Stimulated activated CD8-positive, alpha-beta memory T cell treated with anti-CD3 and anti-CD28 coated beads, Interleukin-7, amount 100 ng/mL, for 1 hour (primary cell): ENCODE measurements at places on chromosomes 5 and 9.

GRCh38 chr9:129011170-129011569, 17.0 kb downstream of the SH3GLB2 start:
- DNase-seq = no peak

DNA sequence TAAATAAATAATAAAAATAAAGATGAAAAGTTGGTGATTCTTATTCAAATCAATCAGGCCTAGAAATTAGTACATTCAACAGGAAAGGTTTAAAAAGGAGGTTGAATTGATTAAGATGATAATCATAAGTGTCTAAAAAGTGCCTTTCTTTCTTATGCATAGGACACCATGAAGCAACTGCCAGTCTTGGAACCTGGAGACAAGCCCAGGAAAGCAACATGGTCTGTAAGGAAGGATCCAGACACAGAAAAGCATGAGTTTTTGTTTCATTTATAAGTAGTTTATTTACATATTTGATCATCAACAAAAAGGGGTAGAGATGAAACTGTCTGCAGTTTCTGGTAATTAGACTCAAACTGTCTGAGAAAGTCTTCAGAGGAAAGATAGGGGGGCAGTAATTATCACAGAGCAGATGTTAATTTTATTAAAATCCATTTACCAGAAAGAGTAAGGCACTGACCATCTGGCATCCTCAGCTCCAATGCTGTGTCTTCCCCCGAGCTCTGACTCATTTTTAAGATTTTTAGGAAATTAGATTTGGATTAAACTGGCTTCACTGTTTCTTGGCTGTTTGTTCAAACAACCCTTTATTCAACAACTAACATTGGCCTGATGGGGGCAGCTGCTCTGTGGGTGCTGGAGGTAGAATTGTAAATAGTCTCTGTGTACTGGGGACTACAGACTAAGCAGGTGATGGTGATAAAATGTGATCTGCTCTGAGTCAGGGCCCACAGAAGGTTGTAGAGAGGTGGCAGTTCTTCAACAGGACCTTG, 2.7 kb downstream of the RABEPK start:
- DNase-seq = no peak

GRCh38 chr5:179461576-179461975, 88.8 kb upstream of the RUFY1 start:
- no peak for DNase-seq

DNA sequence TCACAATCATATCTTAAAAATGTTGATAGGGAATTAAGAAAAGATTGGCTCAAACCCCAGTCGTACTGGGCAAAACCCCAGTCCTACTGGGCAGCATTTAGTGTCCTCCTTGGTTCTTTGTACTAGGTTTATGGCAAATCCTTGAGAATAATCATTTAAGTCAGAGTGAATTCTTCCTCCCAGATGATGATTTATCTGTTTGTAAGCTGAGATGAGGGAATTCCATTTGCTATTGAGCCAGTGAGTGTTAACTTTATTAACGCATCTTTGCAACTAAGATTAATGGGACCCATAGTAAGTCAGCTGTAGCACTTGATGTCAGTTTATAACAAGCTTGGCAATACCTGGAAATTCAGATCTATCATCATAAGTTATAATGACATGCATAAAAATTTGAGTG, 821.8 kb upstream of the DMAC1 start:
- no peak for DNase-seq

- DNase-seq = no peak
Observed at GRCh38 chr9:113178087-113178486, 27.3 kb downstream of the SLC31A2 start.

DNA sequence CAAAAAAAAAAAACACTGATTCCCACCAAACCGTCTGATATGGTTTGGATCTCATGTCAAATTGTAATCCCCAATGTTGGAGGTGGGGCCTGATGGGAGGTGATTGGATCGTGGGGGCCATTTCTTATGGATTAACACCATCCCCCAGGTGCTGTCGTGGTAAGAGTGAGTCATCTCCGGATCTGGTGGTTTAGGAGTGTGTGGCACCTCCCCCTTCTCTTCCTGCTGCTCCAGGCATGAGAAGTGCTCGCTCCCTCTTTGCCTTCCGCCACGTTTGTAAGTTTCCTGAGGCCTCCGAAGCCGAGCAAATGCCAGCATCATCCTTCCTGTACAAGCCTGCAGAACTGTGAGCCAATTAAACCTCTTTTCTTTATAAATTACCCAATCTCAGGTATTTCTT, 45.2 kb downstream of the HSD17B3 start:
- no peak for DNase-seq

DNA sequence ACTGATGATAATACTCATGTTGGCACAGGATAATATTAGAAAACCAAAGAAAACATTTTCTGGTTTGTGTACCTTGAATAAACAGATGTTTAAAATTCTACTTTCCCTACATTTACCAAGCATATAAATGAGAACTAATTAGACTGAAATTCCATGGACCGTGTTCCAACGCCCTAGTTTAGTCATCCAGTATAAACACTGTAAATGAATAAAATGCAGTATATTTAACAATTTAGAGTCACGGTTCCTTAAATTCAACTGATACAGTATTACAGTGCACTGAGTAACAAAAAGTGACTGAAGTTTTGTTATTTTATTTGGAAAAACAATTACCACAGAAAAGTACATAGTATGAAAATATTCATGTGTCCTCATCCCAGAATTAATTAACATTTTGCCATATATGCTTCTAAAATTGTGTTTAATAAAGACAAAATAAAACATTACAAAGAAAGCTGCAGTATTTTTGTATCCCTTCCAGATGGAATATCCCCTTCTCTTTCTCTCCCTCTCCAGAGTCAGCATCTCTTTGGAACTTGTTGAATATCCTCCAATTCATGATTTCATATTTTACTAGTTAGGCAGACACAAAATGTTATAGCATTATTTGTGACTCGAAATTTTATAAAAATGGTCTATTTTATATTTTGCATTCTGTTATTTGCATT, 112.5 kb downstream of the HMHB1 start:
- no peak for DNase-seq

DNA sequence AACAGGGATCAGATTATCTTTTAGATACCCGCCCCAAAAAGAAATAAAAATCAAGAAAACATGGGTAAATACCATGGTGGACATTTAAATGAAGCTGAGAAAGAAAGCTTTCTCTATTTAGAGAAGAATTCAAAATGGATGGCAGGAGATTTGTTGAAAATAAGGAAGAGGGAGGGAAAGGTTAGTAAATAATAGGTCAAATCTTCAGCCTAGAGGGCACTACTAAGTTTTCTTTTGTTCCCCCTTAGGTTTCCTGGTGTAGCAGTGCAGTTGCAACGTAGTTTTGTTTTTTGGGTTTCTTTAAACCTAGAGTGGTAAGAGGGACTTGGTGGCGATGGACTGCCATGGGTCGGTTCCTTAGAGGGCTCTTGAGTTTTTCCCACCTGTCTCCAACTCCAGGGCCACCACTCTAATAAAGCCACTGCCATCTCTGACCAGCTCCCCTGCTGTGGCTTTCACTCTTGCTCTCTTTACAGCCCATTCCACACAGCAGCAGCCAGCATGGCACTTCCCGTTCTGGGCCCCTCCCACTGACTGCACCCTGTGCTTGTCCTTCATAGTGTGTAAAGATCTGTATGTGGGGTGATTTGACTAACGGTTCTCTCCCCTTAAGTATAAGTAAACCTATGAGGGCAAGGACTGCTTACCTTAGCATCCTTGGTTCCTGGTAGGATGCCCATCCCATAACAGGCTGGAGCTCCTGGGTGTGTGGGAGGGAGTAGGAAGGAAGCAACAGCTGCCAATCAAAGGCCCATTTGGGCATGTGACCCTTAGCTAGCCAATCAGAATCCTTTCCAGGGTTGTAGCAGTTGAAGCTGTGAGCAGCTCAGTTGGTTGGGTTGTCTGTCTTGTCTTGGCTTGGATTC, 118.3 kb downstream of the SLC1A3 start:
- DNase-seq = no peak

DNA sequence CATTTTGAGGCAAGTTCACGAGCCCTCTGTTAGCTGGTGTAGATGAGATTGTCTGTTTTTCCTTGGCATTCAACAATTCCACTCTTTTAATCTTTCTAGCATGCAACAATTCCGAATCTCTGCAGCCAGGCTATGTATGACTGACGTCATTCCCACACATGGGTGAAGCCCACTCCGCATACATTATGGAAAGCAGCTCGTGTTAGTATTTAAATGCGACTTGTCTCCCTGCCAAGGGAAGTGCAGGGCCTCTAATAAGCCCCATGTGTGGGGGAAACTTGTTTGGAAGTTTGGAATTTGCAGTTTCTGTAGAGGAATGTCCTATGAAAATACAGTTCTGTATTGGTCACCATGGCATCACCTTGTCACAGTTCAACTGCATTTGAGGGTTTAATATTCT, 146.0 kb upstream of the FBXL7 start:
- DNase-seq = no peak

DNA sequence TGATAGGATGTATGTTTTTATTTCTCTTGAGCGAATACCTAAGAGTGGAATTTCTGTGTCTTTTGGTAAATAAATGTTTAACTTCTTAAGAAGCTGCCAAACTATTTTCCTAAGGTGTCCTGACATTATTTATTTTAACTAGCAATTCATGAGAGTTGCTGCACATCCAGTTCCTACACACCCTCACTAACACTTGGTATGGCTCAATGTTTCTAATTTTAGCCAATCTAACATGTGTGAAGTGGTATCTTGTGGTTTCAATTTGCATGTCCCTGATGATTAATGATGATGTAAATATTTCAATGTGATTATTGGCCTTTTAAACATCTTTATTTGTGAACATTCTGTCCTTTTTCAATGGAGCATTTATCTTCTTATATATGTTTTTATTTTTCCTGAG, 2095.5 kb upstream of the C9orf72 start:
- no peak for DNase-seq

- no peak for DNase-seq
Observed at GRCh38 chr5:88401686-88402085, 133.0 kb upstream of the TMEM161B start.

- no peak for DNase-seq
Observed at GRCh38 chr5:147784146-147784987, 1.8 kb upstream of the JAKMIP2 start.

DNA sequence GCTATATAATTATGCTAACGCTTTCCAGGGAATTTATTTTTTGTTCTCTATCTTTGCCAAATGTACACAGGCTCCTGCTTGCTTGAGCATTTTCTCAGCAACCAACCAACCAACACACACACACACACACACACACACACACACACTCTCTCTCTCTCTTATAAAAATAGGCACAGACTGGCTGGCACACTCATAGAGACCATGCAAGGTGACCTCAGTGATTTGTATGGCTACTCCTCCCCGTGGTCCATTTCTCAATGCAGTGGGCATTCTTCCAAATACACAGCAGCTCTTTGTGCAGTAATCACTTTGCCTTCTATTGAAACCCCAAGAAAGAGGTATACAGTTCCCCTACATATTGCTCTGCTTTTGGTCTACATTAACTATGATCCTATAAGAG, 416.0 kb downstream of the MAN2A1 start:
- no peak for DNase-seq

DNA sequence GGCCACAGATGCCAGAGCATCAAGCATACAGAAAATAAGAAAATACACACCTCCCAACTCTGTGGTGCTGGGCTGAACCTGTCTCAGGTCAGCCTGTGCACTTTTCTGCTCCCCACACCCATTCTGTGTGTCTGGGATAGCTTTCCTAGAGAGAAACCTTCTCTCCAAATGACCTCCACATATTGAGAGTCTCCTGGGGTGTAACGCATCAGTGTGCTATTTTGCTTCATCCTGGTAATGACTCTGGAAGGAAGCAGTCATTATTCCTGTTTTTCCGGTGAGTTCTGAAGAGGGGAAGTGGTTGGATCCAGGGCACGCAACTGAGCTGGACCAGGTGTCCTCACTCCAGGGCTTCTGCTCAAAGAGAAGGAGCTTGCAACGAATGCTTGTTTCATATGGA, 73.2 kb upstream of the SH3PXD2B start:
- DNase-seq = no peak

DNA sequence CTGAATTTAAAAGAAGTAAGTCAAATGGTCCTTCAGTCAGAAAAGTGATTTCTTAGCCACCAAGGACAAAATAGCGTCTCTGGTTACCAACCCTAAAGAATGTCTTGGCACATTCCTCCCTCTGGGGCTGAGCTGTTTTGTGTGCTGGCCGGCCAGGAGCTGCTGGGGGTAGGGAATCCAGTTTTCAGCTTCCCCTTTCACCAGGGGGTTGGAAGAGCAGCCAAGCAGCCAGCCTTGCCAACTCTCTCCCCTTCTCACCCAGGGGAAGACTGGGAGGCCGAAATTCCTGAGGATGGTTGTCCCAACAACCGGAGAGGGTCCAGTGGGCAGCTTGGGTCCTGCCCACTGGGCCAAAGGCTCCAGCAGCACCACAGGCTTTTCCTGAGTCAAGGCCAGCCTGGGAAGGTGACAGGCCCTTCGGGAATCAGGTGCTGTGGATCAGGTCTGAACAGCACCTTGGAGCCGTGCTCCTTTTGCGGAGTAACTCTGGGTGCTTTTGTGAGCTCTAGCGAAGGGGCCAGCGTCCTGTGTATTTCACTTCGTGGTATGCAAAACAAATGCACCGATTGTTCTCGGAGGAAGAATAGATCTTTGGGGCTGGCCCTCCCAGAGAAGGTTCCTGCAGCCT, 4.2 kb downstream of the WWC1 start:
- no peak for DNase-seq

DNA sequence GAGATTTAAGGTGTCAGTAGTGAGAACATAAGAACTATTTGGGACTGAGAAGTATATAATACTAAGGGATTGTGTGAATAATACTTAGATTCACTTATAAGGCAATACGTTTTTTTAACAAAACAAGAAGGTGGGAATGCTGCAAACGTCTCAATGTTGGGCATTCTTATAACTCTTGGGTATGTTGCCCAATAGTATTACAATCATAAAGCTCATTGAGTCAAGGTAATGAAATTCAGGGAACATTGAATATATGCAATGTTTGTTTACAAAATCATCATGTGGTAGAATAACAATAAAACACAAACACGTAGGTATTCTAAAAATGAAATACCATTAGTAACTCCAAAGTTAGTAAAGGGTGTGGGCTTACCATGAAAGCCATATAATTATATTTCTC, 400.7 kb downstream of the KIAA0825 start:
- DNase-seq = no peak

- DNase-seq = no peak
Observed at GRCh38 chr9:15763371-15763770, 210.5 kb downstream of the CCDC171 start.

DNA sequence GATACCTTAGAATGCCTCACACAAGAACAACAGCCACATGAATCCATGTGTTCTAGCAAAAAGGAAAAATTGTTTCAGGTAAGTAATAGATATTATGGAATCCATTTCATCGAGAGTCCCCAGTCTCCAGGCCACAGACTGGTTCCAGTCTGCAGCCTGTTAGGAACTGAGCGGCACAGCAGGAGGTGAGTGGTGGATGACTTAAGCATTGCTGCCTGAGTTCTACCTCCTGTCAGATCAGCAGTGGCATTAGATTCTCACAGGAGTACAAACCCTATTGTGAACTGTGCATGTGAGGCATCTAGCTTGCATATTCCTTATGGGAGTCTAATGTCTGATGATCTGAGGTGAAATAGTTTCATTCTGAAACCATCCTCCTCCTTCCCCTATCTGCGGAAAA, 207.0 kb downstream of the CSNK1G3 start:
- DNase-seq = no peak
